ENCODE measurements at places on chromosomes 7 and 10.

GRCh38 chr7:157466867-157467261, 130.1 kb downstream of the DNAJB6 start:
- DNase-seq, result no peak

DNA sequence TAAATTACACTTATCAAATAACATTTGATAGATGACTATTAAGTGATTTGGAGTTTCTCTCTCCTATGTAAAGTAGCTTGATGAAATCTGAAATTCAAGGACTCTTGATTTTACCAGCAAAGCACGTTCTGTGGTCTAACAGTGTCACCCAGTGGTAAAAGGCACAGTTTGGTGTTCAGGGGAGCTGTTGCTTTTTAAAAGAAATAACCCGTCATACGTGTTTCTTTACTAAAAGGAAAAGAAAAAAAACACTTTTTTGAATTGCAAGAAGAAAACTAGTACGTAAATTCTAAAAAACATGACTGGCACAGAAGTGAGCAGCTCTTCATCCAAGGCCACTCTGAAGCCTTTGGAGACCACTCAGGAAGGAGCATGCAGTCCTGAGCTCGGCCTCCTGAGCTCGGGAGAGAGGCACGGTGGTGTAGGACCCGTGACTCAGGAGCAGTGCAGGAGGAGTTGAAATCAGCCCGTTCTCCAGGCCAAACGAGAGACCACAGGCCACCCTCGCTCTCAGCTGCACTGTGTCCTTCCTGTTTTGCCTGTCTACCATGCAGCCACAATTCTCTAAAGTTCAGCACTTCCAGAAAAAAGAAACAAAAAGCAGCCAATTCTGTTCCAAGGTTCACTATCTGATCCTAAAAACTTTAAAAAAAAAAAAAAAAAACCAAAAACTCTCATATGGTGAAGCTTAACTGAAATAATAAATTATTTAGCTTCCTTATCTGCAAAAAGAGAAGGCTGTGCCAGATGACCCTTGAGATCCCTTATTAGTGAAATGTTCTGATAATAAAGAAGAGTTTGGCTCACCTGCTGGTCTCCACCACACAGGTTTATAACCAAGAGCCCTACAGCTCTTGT, 212.6 kb upstream of the FRMD4A start:
- DNase-seq, result no peak

DNA sequence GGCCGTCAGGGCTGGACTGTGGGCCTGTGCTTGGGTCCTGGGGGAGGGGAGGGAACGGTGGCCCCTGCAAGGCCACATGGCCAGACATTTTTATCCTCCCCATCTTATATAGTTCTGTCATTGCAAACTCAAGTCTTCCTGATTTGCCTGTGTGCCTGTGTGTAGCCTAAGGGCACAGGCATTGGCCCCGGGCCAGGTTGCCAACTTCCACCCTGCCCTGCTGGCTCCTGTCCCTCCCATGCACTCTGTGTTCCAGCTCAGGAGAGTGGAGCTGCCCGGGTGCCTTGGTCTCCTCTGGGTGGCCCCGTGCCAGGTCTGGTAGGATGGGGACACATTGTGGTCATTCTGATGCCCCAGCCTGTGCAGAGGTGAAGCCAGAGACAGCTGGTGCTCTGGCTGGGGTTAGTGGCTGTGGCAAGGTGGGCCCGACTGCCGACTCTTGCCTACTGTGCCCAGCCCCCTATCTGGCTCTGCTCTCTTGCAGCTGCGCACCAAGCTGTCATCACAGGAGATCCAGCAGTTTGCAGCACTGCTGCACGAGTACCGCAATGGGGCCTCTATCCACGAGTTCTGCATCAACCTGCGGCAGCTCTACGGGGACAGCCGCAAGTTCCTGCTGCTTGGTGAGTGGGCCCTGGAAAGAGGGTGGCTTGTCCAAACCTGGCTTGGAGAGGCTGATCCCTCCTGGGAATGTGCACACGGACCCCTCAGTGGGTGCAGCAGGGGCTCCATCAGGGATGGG, 14.8 kb downstream of the NACAD start:
- DNase-seq, result peak; percentile 33

DNA sequence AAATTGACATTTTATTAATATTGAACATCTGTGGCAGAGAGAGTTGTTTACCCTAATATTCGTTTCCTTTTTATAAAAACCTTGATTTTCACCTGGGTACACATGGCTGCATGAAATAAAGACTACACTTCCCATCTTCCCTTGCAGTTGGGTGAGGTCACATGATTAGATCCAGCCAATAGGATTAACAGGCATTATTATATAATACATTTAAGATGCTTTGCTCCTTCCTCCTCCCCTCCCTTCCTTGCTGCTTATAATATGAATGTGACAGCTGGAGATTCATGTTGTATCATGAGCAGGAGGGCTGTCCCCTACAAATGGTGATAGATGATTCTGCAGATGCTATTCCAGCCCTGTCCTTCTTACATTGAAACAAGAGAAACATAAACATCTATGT, 146.6 kb downstream of the SH2D4B start:
- no peak for DNase-seq

- peak; percentile 67 for DNase-seq
Measured at GRCh38 chr10:76998451-76998850, 639.2 kb downstream of the KCNMA1 start.

DNA sequence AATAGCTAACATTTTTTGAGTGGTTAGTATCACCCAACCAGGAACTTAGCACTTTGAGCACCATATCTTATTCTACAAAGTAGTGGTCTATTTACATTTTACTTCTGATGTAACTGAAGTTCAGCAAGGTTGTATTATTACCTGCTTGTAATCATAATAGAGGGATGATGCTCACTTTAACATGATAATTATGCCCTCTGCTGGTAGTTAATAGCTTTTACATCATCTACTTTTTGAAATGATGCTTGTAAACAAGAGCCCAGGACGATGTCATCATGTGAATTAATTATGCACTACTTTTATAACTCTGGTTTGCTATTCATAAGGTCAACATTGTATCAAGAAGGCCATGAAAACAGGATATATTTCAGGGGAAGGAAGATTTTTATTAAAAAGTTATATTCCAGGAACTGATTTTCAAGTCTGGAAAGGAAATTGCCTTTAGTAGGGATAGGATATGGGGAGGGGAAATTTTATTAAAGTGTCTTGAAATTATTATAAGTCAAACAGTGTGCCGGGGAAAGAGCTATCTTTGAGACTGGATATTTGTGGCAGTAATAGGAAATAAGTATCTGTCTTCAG, 80.3 kb upstream of the SCIN start:
- peak; percentile 84 for DNase-seq

- no peak for DNase-seq
Measured at GRCh38 chr10:103921750-103922195, 3.8 kb upstream of the STN1 start.

- no peak for DNase-seq
Measured at GRCh38 chr7:7136466-7137381, 45.6 kb upstream of the C1GALT1 start.

DNA sequence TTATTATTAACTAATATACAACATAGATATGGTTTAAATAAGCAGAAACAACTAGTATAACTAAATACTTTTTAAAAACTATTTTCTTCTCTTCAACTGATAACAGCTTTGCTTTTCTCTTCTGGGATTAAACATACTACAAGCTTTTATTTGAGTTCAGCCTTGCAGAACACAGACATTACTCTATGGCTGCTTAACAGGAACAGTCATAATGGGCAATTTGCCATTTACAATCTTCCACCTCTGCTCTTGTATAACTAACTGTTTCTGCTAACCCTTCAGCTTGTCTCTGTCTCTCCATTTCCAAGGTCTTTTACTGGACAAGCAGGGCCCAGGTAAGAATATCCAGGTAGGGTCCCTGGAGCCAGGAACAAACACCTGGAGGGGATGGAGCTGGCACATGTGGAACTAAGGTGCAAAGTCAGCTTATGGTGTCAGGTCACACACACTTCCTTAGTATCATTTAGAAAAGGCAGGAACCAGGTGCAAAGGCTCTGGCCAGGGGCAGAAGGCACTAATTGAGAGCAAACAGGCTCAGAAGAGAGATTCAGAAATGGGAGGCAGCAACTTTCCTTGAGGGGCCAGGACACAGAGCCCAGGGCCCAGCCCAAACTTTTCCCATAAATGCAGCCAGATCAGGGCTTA, 93.1 kb downstream of the STRA8 start:
- DNase-seq, result peak; percentile 54

GRCh38 chr7:102412548-102412947, 16.4 kb downstream of the PRKRIP1 start:
- no peak for DNase-seq

- no peak for DNase-seq
Measured at GRCh38 chr7:142647749-142648148, 101.5 kb upstream of the PRSS1 start.

- no peak for DNase-seq
Measured at GRCh38 chr7:133846203-133846945, 280.8 kb upstream of the LRGUK start.

GRCh38 chr10:114874827-114875411, 53.3 kb downstream of the FHIP2A start:
- no peak for DNase-seq

- no peak for DNase-seq
Measured at GRCh38 chr10:44153918-44154670, 230.8 kb downstream of the CXCL12 start.

- no peak for DNase-seq
Measured at GRCh38 chr10:31660300-31660699, 268.3 kb downstream of the ARHGAP12 start.

DNA sequence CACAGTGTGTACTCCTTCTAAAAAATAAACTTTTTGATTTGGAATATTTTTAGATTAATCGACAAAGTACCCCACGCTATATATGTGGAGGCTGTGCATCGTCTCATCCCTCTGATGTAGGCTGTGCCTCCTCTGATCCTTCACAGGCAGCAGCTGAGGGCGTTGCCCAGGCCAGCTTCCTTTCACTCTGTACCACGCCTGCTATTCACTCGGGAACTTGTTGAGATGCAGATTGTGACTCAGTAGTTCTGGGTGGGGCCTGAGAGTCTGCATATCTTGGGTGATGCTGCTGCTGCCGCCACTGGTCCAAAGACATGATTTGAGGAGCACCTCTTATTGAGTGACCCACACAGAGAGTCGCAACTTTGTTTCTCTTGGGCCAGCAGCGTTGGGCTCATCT, 7.9 kb upstream of the C10orf120 start:
- no peak for DNase-seq

DNA sequence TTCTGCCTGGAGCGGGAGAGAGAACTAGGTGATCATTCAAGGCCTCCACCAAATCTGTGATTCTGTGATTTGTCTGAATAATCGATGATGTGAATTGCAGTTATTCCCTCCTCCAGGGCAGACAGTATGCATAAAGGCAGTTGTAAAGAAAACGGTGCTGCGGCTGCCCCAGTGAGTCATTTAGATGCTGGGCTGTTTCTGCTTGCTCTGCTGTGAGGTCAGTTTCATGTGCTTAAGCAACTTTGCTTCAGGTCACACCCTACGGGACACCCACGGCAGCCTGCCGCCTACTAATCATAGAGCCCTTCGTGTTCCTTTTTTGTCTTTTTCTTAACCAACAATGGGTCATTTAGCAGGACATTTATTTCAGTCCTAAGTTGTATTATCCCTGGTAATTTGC, 158.1 kb upstream of the PITRM1 start:
- no peak for DNase-seq

GRCh38 chr7:28956608-28957063, 1.5 kb downstream of the TRIL start:
- DNase-seq, result no peak
